Stimulated activated CD8-positive, alpha-beta memory T cell treated with anti-CD3 and anti-CD28 coated beads, Interleukin-4, amount 100 ng/mL, for 4 hours (primary cell): ENCODE measurements at places on chromosomes 7 and 10.

- no peak for DNase-seq
These were observed 1.3 kb upstream of the EIF3B start for GRCh38 chr7:2353113-2353935.

DNA sequence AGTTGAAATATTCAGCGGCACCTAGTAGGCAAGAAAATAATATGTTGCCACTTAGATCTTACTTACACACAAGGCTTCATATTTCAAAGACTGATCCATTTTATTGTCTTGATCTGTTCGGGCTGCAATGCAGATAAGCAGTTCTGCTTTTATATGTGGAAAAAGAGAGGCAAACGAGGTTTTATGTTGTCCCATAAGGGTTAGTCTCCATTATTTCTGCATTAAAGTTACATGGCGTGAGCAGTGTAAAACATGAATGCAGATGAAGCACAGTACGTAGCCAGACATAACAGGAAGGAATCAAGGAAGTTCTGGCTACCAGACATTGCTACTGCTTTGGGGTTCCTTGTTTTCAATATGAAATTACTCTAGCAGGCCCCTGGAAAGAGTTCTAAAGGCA, 224.8 kb downstream of the BBS9 start:
- no peak for DNase-seq

GRCh38 chr7:74405191-74405898, 48.4 kb upstream of the GTF2IRD1 start:
- no peak for DNase-seq

DNA sequence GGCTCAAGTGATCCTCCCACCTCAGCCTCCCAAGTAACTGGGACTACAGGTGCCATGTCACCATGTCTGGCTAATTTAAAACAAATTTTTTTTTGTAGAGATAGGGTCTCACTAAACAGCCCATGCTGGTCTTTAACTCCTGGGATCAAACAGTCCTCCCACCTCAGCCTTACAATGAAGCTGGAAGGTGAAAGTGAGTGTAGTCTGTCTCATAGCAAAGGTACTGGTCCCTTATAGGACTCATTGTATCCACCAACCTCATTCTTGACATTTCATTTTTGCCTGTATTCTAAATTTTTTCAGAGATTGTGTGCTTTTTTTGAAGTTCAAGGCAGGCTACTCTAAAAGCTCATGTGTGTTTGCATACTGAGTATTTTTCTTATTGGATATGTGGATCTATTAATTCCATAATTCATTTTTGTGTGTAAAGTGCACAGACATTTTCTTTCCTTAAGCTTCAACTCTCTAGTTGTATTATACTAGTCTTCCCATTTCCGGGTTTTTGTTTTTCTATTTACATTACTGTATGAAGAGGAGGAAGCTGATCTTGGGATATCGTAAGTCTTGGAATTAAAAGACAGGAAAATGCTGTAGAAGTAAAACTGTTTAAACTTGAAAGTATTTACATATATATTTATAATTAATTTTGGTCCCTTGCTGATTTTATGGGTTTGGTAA, 13.3 kb downstream of the KMT2E start:
- no peak for DNase-seq

DNA sequence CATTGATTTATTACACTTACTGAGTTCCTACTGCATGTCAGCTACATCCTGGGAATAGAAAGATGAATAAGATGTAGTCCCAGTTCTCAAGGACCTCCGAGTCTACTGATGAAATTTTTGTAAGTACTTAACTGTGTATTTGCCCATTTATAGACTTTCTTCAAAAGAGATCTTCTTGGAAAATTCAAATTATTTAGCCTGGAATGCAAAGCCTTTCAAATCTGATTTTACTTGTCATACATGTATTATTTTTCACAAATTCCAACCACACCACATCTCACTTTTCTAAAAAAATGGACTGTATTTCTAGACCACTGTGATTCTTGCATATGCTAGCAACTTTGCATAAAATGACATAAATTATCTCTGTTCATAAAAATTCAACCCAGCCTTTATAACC, 581.3 kb downstream of the ATRNL1 start:
- DNase-seq = no peak

- DNase-seq = no peak
These were observed 57.0 kb downstream of the CALD1 start for GRCh38 chr7:134836447-134836846.

- no peak for DNase-seq
These were observed 14.5 kb downstream of the ZCCHC24 start for GRCh38 chr10:79430936-79431335.

- no peak for DNase-seq
These were observed 47.2 kb downstream of the DNAJC12 start for GRCh38 chr10:67790534-67791408.

DNA sequence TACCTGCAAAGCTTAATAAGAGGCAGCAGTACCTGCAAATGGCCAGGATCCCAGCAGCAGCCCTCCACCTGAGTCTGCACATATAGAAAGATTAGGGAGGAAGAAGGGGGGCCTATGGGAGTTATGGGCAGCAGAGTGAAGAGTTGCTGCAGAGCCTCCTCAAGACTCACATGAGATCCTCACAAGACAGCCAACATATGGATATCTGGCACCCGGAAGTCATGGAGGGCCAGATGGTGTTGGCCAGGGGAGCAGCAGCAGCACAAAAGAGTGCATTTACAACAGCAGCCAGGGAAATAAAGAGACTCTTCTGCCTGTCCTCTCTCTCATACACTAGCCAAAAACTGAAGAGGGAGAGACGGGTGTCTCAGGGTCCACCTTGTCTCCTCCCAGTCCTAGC, 4.0 kb upstream of the TAS2R40 start:
- DNase-seq = no peak

GRCh38 chr10:113132591-113133121, 182.6 kb downstream of the TCF7L2 start:
- no peak for DNase-seq
